Activated CD4-positive, CD25-positive, alpha-beta regulatory T cell (primary cell): ENCODE measurements at places on chromosomes 7 and 10.

DNA sequence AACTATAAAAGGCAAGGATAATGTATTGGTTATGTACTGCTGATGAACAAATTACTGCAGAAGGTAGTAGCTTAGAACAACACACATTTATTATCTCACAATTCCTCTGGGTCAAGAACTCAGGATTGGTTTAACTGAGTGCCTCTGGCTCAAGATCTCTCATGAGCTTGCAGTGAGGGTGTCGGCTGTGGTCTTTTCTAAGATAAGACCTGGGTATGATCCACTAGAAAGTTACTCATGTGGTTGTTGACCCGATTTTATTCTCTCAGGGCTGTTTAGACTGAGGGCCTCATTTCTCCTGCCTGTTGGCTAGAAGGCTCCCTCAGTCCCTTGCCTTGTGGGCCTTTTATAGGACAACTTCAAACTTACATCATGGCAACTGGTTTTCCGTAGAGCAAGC is 86.7 kb downstream of the VWDE start:
- DNase-seq: no peak

DNA sequence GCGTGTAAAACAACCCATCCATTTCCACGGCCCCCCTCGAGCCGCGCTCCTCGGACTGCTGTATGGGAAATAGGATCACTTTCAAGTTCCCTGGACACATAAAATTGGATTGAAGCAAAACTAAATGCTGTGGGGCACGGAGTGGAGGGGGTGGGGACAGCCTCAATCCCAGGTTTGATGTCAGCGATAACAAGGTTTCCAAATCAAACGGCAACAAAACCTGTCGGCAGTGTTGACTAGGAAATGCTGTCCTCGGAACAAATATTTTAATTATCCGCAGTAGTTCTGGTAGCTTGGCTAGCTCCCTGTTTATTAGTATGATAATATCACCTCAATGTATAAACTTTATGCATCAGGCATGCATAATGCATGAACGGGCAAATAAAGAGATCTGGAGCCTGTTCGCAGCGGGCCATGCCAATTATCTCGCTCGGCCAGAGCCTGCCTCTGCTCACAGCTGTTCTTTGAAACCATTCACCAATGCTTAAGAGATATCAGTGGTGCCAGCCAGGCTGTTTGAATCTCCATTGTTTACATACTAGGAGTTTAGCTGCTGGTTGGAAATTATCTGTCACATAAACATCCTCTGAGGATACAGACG is 161.1 kb downstream of the PAXIP1 start:
- DNase-seq: no peak

DNA sequence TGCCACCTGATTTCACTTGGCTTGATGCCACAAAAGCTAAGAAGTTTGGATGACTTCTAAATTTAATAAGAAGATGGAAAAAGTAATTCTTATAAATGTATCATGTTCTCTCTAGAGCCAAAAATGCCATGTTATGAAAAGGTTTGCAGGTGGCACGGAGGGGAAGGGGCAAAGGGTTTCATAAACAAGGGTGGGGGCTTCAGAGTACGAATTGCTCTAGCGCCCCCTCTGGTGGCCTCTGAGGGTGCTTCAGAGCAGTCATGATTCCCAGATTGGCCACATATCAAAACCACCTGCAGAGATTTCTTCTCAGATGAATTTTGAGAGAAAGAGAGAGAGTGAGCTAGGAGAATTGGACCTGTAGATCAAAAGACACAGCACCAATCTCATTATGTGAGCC is 208.6 kb upstream of the YAE1 start:
- DNase-seq: no peak

GRCh38 chr10:6680735-6681134 is 100.7 kb upstream of the PRKCQ start:
- DNase-seq: no peak

DNA sequence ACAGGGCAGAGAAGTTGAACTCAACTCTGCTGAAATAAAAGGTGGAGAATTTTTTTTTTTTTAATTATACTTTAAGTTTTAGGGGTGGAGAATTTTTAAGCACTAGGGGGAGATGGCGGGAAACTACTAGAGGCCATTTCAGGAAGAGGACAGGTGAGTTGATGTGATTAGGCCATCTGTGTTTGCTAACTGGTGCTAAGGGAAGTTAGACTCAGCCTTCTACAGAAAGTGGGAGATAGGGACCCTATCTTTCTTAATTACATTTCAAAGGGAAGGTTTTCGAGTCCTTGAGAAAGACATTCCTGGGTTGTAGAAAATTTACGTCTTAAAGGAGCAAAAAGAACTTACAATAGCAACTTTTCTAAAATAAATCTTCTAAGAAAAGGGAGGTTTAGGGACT is 124.8 kb downstream of the LHFPL3 start:
- no peak for DNase-seq

- DNase-seq: peak; percentile 60
Observed at GRCh38 chr10:61902445-61903220, 1.1 kb downstream of the ARID5B start.

GRCh38 chr7:13981070-13981469 is 8.4 kb downstream of the ETV1 start:
- DNase-seq: no peak

GRCh38 chr10:117427356-117427755 is 52.1 kb upstream of the PDZD8 start:
- DNase-seq: no peak

DNA sequence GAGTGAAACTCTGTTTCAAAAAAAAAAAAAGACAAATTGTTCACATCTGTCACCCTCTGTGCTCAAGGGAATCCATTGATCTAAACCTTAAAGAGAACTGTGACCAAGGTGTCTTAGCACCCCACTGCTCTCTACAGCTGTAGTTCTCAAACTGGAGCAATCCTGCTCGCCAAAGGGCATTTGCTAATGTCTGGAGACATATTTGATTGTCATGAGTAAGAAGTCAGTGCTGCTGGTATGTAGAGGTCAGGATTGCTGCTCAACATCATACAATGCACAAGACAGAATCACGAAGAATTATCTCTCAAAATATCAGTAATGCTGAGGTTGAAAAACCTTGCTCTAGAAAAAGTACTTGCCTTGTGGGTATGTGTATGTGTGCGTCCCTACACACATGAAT is 30.0 kb downstream of the ABLIM1 start:
- DNase-seq: no peak

DNA sequence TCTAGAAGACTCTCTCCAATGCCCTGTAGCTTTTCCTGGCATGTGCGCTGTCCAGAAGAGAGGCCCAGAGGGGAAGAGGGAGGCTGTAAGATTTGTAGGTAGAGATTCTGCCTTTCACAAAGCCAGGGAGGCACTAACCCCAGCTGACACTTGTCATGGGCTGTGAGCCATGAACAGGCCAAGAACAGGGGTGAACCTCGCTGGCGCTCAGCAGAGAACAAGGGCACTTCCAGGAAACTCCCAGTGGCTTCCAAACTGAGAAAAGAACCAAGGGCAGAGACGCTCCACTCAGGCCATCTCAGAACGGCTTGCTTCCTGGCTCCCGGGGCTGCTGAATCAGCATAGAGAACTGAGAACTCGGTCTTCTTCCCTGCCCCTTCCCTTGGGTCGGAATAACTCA is 257.8 kb upstream of the ZNF32 start:
- DNase-seq: no peak

DNA sequence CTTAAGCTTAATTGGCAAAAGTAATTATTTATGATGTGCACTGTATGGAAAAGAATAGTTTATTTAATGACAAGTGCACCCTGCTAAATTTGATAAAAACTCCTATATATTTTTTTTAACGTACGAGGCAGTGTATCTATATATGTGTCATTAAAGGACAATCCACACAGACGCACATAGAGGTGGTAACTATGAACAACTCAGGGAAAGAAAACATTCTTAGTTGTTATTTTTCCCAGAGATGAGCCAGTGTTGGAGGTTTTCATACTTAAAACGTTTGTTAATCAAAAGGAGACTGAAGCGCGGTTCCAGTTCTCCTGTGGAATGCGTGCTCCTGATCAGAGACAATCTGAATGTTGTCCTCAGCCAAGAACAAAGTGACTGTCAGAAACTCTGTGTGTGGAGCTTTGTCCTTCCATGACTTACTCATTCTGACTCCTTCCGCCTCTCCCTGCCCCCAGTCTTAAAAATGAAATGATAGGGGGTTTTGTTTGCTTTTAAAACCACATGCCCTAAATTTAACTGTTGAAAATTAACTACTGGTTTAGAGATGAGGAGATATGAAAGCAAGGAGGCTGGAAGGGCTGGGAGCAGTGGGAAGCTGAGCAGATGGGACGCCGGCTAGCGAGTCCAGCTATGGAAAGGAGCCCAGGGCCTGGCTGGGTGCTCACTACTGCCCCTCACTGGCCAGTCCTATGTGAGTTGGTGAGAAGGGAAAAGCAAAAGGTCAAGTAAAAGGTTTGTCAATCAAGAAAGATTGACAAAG is 99.6 kb downstream of the SVIL start:
- no peak for DNase-seq

- DNase-seq: no peak
Observed at GRCh38 chr10:62636825-62637248, 167.7 kb upstream of the ADO start.

GRCh38 chr10:21368022-21368582 is 157.4 kb downstream of the SKIDA1 start:
- DNase-seq: no peak

- DNase-seq: no peak
Observed at GRCh38 chr7:46759711-46760480, 822.0 kb downstream of the TNS3 start.

GRCh38 chr10:122132882-122133565 is 138.1 kb upstream of the BTBD16 start:
- no peak for DNase-seq

DNA sequence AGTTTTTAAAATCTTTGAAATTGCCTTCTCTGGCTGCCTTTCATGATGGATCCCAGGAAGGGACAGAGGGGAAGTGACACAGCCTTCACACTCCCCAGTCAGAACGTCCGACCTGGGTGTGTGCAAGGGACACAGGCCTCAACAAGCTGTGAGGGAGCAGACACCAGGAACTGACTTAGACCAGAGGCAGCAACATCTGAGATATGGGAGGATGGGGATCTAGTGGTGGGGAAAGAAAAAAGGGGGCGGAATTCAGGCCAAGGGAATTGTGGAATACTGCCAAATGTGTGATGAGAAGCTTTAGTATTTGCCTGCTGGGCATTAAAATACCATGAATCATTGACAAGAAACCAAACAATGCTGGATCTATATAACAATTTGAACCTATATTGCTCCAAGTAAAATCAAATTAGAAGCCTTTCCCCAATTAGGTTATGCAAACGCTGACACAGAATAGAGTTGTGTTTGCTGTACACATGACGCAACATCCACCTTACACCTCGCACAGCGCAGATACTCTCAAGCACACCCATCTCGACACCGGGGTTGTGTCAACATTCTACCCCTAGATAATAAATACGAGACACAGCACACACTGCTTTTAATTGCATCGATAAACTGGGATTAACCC is 17.2 kb upstream of the MNX1 start:
- DNase-seq: no peak

GRCh38 chr7:124779194-124779593 is 13.6 kb upstream of the GPR37 start:
- DNase-seq: no peak

DNA sequence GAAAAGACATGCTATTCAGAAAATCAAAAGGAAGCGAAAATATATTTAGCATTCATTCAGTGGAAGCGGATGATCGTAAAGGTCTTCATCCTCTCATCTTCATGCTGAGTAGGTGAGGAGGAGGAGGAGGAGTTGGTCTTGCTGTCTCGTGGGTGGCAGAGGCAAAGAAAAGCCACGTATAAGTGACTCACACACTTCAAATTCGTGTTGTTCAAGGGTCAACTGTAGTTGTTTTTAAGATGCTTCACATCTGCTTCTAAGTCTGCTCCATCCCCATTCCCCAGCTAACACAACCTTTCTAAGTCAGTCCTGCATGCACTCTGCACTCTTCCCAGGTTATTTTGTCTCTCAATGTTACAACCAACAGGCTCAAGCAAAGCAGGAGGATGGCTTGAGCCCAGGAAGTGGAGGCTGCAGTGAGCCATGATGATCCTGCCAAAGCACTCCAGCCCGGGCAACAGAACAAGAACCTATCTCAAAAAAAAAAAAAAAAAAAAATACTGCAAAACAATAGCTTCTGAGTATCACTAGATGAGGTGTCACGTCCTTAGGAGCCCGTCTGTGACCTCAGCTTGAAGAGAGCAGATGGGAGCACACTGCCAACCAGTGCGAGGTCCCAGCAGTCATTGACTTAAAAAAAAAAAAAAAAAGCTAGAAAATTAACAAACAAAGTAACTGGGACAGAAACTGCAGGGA is 70.5 kb downstream of the SFMBT2 start:
- no peak for DNase-seq

DNA sequence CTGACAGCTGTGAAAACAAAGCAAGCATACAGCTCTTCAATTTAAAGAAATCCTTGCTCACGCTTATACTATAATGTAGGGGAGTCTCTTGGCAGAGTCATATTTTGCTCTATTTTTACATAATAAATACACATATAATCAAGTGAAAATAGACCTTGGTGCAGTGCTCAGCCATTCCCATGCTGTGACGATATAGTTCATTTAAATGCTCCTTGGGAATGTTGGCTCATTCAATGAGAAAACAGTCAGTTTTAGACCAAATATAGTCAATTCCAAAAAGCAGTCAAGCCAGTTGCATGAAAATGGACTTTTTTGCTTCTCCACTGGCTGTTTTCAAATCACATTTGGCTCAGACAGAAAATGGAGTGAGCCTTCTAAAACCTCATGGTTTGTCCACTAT is 587.4 kb downstream of the SUGCT start:
- no peak for DNase-seq

- DNase-seq: no peak
Observed at GRCh38 chr7:93693796-93694195, 119.3 kb upstream of the CALCR start.

GRCh38 chr10:103765981-103766380 is 89.4 kb downstream of the SH3PXD2A start:
- peak; percentile 42 for DNase-seq

DNA sequence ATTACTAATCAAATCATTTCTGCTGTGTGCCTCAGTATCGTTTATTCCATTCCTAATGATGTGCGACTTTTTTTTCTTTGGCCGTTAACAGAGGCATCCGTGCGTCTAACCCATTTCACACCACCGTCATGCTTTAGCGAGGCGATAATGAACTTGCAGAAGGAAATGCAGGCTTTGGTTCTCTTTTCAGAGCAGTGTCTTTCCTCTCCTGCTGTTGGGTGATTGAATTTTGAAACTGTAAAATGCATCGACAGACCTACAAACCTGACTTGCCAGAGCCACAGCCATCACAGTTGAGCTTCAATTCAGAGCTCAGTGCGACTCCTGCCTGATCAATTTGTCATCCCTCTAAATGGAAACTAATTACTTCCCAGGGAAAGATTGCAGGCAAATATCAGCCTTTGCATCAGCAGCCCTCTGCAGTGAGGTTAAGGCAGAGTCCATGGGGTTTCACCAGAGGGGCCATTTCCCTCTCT is 486.0 kb upstream of the GALNT17 start:
- DNase-seq: no peak

GRCh38 chr7:67652937-67653336 is 656.3 kb downstream of the TYW1 start:
- DNase-seq: no peak

GRCh38 chr7:95669513-95669912 is 73.2 kb upstream of the PDK4 start:
- DNase-seq: no peak

- DNase-seq: no peak
Observed at GRCh38 chr7:18496341-18496700, 772 bp downstream of the HDAC9 start.

- DNase-seq: no peak
Observed at GRCh38 chr7:141328290-141328689, 222.9 kb upstream of the AGK start.
